ENCODE measurements at places on chromosomes 13 and 19.

DNA sequence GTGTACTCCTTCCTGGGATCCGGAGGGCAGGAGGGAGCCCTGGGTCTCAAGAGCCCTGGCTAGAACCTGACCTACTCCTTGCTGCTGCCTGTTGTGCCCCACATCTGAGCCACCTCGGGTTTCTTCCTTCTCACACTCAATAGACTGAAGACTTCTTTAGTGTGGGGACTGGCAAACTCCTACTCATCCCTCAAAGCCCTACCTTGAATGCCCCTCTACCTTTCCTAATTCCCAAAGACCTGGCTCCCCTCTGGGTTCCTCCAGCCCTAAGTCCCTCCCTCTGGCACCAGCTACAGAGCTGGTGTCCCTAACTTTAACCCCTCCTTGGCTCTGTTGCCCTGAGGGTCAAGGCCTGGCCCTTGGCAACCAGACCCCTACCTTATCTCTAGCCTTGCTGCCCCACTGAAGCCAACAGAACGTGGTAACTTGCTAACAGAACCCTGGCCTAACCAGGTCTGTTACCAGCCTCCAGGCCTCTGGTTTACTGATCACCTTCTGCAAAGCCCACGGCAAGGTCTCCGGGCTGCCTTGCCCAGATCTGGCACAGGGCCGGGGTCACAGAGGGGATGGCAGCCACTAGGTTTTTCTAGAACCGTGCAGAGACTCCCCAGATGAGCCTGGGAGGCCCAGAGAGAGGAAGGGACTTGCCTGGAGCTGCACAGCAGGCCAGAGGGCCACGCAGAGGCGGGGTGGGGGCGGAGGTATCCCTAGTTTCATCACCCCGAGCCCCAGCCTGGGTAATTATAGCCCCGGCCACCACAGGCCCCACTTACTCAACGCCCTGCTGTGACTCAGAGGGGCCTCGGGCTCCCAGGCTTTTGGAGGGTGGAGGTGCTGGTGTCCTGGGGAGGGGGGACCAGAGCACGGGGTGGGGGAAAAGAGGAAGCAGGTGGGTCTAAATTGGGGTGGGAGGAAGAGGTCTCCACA, 15.3 kb downstream of the ZBTB7A start:
- DNase-seq: no peak

- no peak for DNase-seq
Measured at GRCh38 chr13:35887115-35887666, 244.0 kb downstream of the DCLK1 start.

DNA sequence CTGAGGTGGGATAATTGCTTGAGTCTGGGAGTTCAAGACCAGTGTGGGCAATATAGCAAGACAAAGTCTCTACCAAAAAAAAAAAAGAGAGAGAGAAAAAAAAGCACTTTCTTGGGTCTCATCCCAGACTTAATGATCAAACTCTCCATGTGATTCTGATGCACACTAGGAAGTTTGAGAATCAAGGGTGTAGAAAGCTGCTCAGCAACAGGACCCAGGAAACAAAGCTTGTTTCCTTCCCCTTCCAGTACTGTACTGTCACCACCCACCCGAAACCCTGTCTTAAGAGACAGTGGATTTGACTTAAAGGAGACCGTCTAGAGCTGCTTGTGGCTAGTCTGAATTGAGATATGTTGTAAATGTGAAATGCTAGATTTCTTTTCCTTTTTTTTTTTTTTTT, 5.8 kb downstream of the MISP3 start:
- no peak for DNase-seq

- no peak for DNase-seq
Measured at GRCh38 chr13:66528180-66528579, 702.0 kb downstream of the PCDH9 start.

DNA sequence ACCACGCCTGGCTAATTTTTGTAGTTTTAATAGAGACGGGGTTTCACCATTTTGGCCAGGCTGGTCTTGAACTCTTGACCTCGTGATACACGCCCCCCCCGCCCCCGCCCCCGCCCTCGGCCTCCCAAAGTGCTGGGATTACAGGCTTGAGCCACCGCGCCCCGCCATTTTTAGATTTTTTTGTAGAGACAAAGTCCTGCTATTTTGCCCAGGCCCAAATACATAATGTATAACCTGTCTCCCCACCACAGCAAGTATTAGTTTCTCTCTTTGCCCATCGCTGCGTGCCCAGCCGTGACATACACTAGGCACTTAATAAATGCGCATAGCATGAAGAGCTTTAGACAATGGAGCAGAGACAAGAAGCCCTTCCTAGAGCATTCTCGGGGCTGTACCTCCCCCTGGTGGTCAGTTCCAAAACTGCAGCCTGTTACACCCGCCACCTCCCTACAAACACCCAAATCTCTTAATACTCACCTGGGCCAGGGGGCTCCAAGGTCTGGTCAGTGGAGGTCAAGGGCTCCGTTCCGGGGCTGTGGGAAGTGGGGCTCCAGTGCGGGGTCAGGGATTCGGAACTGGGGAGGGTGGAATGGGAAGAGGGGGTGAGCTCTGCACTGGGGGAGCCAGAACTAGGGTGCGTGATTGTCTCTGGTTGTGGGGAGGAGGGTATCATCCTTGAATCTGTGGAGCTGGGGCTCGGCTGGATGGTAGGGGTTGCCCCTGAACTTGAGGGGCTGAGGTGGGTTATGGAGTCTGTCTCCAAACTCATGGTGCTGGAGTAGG, 22.5 kb downstream of the IQCN start:
- DNase-seq: peak; percentile 89

DNA sequence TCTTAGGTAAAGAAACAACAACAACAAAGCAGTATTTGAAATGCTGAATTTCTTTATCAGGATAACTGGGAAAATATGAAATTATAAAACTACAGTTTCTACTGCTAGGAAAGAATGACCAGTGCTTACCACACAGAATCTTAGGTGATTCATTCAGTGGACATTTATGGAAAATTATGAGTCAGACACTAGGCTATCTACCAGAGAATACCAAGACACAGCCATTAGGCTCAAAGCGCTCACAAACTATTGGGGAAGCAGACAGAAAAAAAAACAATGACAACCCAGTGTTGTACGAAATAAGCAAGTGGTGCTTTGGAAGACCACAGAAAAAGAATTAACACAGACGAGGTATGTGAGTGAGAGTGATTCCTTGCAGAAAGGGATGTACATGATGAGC, 1019.5 kb downstream of the PCDH9 start:
- DNase-seq: no peak

GRCh38 chr13:112182846-112183531, 116.0 kb downstream of the SOX1 start:
- no peak for DNase-seq

- DNase-seq: peak; percentile 76
Measured at GRCh38 chr13:111046590-111047141, 68.4 kb upstream of the ARHGEF7 start.

DNA sequence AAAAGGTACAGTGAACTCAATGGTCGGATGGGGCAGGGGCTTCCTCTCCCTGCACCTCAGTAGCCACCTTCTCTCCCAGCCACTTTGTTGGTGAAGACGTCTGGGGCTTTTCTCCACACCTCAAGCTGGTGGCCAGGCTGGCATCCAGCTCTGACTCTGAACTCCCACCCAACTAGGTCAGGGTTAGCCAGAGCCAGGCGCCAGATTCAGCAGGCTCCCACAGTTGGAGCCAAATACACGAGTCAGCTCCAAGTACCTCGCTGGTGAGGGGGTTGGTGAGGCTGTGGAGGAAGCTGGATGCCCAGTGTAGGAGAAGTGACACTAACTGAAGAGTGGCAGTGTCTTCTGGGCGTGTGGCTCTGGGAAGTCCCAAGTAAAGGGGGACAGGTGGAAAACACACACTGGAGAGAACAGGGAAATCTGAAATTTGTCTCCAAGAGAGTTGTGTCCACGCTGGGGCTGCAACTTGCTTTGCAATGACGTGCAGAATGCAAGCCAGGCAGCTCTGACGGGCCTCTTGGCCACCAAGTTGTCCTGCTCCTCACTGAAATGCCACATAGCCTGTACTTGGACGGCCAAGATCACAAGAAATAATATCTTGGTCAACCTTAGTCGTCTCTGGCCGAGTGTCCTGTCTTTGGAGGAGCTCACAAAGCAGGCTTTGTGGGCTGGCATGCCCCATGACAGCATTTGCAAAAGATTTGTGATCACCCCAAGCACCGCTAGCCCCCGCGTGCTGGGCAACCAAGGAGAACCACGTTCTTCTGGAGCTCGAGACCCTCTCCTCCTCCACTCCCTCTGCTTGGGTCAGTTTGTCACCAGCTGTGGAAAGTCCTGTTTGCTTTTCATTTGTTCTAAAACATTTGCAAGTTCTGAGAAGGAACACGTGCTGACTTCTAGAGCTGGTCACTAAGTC, 18.1 kb downstream of the SLC7A1 start:
- no peak for DNase-seq

DNA sequence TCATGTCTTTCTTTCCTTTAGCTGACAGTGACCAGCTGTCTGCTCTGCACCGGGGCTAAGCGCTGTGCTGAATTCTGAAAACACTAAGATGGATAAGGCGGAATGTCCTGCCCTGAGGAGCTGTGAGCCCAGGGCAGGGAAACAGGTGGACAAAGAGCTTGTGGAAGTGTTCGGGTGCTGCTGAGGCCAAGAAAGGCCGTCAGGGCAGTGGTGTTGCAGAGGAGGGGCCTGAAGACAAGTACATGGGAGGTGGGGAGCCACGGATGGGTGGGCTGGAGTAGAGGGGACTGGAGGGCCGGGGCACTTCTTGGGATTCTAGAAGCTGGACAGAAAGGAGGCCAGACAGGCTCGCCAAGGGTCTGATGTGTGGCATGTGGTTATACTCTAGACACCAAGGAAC, 66.2 kb upstream of the GPR183 start:
- DNase-seq: no peak

DNA sequence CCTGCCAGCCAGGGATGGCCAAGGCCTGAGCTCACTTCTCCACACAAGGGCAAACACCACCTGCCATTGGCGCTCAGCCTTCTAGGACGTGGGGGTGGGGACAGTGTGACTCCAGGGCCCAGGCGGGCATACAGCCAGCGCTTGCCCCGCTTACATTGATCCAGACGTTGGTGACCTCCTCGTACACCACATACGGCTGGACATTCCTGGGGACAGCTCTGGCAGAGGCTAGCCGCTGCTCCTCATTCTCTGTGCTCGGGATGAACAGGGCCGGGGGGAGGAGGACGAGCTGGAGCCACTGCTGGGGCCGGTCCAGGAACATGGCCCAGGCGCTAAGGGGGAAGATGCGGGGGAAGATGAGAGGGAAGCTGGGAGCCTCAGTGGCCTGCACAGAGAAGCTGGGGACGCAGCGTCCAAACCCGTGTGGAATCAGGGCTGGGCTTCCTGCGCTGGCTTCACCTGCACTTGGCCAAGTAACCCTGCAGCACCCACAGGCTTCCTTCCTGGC, 25.1 kb upstream of the MYDGF start:
- DNase-seq: no peak

GRCh38 chr13:66673401-66673800, 556.7 kb downstream of the PCDH9 start:
- no peak for DNase-seq

- DNase-seq: no peak
Measured at GRCh38 chr13:59464926-59465325, 698.8 kb downstream of the DIAPH3 start.

GRCh38 chr19:405121-405965, 3.6 kb downstream of the C2CD4C start:
- DNase-seq: no peak

GRCh38 chr19:728011-728410, 19.3 kb downstream of the PALM start:
- no peak for DNase-seq

DNA sequence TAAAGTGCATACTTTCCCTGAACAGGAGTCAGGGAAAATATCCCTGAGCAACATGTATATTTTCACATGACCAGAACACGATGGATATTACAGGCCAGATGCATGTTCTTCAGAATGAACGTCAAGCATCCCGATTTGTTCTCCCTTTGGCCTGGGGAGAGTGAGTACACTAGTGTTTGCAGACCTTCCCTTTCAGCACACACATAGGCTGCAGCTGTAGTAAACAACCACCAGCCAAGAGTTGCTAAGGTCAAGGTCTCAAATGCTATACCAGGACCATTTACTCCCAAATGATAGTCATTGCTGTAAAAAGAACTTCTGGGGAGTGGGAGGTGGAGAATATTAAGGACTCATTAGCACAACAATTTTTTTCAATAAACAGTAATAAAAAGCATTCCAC, 3.0 kb downstream of the KLF12 start:
- DNase-seq: no peak

DNA sequence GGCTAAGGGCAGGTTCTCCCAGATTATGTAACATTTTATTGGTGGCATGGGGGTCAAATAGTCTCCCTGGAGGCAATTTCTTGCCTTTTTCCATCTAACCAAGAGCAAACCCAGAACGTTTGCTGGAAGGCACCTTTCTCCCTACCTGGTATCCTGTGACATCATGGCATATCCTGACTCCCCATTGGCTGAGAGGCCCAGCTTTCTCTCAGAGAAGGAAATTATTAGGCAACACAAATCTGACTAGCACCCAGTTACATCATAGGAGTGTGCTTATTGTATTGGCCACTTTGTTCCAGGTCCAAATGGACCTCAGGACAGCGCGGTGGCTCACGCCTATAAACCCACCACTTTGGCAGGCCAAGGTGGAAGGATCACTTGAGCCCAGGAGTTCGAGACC, 13.0 kb downstream of the NTN5 start:
- no peak for DNase-seq

DNA sequence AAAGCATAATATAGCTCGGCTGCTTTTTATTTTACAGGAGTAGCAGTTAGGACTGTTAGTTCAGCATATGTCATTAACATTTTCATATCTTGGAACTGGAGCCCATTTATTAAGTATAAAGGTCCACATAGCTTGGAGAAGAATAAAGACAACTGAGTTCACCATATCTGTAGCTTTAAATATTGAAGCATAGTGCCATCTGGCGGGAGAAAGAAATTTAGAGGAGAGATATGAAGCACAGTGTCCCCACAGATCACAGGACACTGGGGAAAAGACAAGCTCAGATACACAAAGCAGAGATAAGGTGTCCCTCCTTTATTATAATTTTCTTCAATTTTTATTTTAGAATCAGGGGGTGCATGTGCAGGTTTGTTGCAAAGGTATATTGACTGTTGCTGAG, 104.7 kb upstream of the FREM2 start:
- peak; percentile 10 for DNase-seq

DNA sequence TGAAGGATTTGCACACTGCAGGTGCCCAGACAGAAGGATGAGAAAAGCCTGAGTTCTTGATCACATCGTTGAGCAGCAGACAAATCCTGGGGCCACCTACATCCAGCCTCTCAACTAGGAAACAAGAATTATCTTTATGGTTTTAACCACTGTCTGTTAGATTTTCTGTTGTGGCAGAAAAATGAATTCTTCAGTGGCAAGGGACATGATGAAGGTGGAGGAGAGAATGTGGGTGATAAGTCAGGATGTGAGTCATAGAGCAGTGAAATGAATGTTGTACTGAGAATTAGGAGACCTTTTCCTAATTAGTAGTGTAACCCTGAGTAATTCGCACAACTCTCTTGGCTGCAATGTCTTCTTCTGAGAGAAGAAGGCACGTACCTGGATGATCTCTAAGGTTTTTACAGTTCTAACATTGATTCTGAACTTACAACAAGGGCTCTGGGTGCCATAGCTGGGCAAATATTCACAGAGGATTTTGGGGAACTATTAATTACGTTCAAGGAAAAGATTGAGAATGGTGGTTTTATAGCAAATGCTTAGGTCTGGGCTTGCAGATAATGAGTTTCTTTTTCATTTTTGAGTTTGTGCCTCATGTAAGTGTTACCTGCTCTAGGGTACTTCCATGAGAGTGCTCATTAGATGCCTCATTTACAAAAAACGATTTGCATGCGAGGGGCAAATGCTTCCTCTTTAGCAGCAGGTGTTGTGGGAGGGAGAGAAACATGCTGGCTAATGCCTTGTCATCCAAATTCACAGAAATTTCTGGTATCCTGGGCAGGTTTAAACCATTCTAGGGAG, 111.0 kb upstream of the KL start:
- DNase-seq: peak; percentile 31

All from GM10248 (cell line).